Stimulated activated naive B cell treated with anti-CD40 and anti-IgM and Interleukin-4, amounts not matched to agents 10 μg/mL and 1 μg/mL and 100 μg/mL, for 72 hours (primary cell): ENCODE measurements at places on chromosomes 4 and X.

DNA sequence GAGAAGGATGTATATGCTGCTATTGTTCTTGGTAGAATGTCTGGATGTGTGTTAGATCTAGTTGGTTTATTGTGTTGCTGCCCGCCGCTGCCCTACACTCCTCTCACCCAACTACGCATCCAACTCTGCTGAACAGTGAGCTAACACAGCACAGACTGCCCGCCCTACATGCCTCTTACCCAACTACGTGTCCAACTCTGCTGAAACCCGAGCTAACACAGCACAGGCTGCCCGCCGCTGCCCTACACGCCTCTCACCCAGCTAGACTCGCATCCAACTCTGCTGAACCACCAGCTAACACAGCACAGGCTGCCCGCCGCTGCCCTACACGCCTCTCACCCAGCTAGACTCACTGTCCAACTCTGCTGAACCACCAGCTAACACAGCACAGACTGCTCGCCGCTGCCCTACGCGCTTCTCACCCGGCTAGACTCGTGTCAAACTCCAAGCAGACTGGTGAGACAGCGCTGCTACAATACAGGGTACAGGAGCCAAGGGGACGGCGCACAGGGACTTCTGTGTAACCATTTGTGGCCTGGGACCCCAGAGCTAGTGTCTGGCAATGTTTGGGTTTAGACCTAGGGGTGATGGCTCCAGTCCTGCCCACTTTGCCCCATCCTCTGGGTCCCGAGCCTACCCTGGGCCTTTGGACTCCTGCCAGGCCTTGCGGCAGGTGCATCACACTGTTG, 11.6 kb upstream of the CTBP1 start:
- DNase-seq = no peak

DNA sequence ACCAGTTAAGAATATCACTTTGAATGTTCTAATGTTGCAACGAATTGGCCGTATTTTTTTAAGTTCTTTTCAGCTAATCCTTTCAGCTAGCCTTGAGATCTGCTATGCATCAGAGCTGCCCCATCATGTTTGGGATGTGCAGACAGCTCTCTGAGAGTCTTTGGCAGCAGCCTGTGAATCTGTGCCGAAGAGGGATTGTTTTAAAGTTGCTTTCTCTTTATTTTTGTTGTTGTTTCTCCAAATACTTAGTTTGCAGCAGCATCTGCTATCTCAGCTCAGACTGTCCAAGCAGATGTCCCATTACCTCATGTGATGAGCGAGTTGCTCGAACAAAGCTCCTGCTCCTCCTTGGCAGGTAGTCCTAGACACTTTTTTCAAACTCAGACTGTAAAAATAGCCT, 1002.5 kb upstream of the INTU start:
- no peak for DNase-seq

DNA sequence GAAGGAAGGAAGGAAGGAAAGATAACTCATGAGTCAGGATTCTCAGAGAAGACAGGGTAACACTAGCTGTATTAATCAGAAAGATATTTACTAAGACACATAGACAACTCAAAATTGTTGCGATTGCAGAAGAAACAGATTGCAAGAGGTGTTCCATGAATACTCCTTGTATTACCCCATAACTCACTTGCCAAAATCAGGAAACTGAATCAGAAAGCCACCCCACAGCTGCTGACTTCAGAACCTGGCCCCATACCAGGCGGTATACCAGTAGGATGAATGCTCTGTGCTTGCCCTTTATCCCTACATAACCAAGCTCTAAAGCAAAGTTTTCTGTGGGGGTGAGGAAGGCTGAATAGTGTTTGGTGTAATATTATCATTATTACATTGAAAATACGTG, 468.5 kb downstream of the IQCM start:
- no peak for DNase-seq

DNA sequence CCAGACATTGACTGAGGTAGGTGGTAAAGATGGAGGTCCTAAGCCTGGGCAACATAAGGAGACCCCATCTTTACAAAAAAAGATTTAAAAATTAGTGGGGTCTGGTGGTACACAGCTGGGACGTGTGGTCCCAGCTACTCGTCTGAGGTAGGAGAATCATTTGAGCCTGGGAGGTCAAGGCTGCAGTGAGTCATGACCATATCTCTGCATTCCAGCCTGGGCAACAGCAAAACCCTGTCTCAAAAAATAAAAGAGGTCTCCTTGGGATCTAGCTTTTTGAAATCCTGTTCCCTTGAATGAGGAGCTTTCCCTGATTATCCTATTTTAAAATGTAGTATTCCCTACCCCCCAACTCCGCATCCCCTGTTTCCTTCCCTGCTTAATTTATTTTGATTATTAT, 78.7 kb upstream of the OGT start:
- no peak for DNase-seq

DNA sequence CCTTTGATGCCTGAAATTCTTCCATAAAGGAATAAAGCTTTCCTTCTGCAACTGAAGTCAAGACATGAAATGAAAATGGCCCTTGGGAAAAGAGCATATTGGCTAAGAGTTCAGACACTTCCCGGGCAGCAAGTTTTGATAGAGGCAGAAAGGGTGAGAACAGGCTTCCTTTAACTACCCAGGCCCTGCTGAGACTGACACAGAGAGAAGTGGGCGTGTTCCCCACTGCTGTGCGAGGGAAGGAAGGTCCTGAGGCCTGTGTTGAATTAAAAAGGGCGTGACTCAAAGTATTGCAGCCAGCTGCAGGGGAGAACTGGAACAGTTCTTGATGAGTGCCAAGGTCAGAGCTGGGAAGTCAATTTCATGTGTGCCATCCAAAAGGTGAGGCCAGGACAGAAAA, 33.9 kb upstream of the ADGRG2 start:
- DNase-seq = no peak

DNA sequence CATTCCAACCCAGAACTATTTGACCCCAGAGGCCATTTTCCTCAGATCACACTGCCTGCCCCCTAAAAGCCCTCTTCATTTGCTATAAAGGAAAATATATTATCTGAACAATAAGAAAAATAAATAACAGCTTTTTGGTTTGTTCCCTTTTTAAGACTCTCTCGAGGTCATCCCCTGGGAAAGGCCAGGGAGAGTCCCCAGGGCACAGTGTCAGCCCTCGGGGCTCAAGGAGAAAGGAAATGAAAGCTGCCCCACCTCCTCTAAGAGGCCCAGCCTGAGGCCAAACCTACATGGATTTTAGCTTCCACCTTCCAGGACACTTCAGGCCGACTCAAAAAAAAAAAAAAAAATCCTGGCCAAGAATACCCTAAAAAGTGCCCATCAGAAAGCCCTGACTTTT, 97.6 kb downstream of the SH3KBP1 start:
- DNase-seq = peak; percentile 24

DNA sequence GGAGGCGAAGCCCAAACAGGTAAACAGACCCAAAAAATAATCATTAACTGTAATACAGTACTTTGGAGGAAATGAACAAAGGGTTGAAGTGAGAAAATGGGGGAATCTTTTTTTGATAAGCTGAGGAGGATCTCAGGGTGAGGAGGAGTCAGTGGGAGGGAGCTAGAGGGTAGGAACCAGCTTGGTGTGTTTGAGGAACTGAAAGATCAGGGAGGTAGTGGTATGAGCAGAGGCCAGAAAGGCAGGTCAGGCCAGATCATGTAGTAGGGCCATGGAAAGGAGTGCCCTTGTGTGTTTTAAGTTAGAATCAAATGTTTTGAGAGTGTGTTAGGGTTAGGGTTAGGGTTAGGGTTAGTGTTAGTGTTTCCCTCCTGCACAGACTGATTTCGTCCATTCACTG, 48.8 kb downstream of the PPP2R2C start:
- DNase-seq = peak; percentile 14

DNA sequence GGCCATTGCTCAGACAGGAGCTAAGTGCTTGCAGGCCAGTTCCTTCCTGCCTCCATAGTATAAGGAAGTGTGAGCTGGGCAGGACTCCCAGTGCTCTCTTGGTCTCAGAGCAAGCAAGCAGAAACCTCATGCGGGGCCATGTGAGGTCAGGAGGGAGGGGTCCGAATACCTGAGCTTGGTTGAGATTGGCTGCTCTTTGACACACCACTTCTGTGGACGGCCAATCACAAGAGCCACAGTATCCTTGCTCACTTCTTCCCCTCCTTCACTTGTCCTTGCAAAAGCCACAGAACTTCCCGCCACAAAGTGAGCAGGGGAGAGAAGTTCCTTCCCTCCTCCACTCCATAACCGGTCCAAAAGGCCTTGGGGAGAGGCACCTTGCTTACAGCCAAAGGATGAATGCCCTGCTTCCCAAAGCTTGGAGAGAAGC, 56.7 kb downstream of the PRPS1 start:
- no peak for DNase-seq

GRCh38 chrX:46506076-46506475, 39.1 kb downstream of the ZNF674 start:
- no peak for DNase-seq

DNA sequence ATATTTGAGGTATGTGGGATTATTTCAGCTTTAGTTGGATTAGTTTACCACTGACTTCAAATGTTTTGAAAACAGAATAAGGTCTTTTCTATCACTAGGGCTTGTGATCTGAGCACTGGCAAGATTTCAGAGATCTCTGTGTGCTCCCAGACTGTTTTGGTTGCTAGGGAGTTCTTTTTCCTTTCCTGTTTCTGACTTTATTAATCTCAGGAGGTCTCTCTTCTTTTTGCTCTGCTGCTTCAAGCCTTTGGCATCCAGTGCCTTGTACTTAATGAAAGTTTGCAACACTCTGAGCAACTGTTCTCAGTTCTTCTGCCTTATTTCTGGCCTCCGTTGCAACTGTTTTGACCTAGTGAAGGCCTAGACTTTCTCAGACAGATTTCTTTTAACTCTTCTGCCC, 32.1 kb upstream of the PAQR3 start:
- no peak for DNase-seq

- DNase-seq = no peak
These were observed 566.2 kb downstream of the MID1IP1 start for GRCh38 chrX:39367416-39367815.

GRCh38 chr4:17544831-17545234, 29.9 kb downstream of the CLRN2 start:
- DNase-seq = no peak

GRCh38 chr4:33924811-33925210, 2319.5 kb downstream of the ARAP2 start:
- DNase-seq = no peak

DNA sequence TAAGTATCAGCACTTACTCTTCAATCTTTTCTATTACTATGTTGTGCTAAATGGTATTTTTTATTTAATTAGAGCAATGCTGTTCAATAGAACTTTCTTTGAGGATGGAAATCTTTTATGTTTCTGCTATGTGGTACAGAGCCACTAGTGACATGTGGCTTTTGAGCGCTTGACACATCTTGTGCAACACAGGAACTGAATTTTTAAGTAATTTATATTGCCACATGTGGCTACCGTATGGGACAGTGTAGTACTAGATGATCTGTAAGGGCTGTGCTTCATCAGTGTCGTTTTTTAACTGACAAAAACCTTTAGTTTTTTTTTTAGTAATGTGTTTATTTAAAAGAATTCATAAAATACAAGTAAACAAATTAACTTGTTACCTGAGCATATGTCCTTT, 22.4 kb downstream of the HPRT1 start:
- no peak for DNase-seq

- peak; percentile 2 for DNase-seq
These were observed 136.2 kb upstream of the BMPR1B start for GRCh38 chr4:94621491-94622080.

DNA sequence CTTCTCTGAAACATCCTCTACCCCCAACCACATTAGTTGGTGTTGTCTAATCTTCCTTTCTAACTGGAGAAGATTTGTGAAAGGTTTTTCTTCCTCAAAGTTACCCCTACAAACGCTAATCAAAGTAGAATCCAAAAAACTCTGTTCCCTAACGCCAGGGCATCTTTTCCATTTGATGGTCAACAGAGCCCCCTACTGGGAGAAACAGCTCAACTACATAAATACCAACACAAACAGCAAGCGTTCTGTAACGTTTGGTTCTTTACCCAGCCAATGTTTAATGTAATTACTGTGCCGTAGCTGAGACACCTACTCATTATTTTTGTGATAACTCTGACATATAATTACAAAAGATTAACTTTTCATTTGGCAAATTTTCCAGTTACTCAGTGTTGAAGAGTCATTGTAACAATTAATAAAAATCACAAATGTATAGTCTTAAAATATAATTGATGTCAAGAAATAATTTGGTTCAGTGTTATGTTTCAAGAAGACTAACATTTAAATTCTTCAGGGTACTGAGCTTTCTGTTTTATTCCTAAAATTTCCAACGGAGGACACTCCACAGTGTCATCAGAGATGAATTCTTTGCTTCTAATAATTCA, 94.9 kb upstream of the TBC1D9 start:
- DNase-seq = peak; percentile 43

- no peak for DNase-seq
These were observed 103.3 kb upstream of the FAT1 start for GRCh38 chr4:186826846-186827533.

GRCh38 chr4:40769266-40769665, 19.5 kb downstream of the NSUN7 start:
- DNase-seq = no peak

DNA sequence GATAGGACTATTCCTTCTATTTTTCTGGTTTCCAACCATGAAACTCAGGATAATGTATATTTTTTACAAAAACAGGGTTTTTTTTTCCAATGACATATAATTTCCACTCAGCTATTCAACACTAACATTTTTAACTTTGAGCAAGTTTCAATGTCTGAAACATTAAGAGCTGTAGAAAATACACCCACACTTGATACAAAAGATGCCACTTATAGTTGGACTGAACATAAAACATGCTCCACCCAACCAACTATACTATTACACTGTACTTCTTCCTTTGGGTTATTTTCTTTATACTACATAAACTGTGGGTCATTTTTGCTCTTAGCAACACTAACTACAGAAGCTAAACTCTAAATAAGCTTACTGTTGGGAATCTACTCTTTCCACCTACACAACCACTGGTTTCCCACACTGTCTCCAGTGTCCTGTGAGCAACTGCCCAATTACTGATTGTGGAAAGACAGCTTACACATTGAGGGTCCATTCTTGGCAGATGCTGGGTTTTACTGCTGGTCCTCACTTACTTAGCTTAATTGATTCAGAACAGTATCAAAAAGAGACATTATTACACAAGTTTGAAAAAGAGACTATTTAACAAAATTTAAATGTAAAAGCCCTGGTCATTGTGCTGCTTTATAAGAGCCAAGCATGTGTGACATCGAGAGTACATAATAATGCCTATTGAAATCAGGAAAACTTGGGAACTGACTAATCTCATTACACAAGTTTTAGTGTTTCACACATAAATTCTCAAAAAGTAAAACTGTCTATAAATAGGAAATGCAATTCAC, 6.3 kb downstream of the AMMECR1 start:
- no peak for DNase-seq

DNA sequence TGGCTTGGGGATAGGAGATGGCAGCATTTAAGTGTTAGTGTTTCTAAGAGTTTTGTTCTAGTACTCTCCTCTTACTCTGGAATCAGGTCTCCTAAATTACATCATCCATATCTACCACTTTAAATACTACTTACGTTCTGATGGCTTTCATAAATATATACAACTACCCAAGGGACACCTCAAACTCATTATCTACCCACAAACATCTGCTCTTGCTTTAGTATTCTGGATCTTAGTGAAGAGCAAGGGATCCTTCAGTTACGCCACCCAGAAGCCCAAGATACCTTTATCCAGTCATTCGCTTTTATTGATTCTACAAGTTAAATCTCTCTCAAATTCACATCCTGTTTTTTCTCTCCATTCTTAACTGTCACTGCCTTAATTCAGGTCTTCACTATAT, 7.0 kb downstream of the NUP54 start:
- no peak for DNase-seq

- peak; percentile 87 for DNase-seq
These were observed 10.1 kb downstream of the FGFRL1 start for GRCh38 chr4:1021386-1022050.

- no peak for DNase-seq
These were observed 47.3 kb downstream of the PJA1 start for GRCh38 chrX:69117876-69118526.
